ENCODE measurements at places on chromosomes 6 and 20.

DNA sequence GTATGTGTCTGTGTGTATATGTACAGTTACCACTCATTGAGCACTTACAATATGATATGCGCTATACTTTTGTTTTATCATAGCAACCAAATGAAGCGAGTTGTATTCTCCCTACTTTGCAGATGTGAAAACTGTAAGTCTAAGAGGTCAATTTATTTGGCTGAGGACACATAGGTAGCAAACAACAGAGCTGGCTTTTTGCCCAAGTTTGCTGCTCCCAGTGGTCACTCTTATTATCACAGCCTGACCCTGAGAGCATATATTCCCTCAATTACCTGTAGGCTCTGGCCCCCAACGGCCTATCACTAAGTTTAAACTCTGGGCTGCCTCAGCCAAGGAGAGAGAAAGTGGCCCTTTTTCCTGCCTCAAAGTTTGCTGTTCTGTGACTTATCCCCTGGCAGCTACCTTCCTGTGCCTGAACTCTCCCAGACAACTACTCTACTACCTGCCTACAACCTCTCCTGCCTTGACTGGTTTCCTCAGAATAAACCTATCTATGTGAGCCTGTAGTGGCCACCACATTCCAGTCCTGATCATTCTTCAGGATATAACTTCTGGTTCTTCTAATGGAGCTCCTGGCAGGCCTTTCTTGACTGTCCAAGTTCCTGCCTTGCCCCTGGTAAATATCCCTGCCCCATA lies 221.8 kb downstream of the FRK start:
- peak; percentile 32 for DNase-seq

- DNase-seq: no peak
These were observed 130.5 kb downstream of the ZFP64 start for GRCh38 chr20:52060794-52061714.

- no peak for DNase-seq
These were observed 114.2 kb downstream of the PLEKHG1 start for GRCh38 chr6:150713931-150714330.

GRCh38 chr6:33375143-33375671 lies 16.4 kb upstream of the KIFC1 start:
- DNase-seq: peak; percentile 92

GRCh38 chr6:43516367-43516696 lies 394 bp downstream of the YIPF3 start:
- DNase-seq: no peak

DNA sequence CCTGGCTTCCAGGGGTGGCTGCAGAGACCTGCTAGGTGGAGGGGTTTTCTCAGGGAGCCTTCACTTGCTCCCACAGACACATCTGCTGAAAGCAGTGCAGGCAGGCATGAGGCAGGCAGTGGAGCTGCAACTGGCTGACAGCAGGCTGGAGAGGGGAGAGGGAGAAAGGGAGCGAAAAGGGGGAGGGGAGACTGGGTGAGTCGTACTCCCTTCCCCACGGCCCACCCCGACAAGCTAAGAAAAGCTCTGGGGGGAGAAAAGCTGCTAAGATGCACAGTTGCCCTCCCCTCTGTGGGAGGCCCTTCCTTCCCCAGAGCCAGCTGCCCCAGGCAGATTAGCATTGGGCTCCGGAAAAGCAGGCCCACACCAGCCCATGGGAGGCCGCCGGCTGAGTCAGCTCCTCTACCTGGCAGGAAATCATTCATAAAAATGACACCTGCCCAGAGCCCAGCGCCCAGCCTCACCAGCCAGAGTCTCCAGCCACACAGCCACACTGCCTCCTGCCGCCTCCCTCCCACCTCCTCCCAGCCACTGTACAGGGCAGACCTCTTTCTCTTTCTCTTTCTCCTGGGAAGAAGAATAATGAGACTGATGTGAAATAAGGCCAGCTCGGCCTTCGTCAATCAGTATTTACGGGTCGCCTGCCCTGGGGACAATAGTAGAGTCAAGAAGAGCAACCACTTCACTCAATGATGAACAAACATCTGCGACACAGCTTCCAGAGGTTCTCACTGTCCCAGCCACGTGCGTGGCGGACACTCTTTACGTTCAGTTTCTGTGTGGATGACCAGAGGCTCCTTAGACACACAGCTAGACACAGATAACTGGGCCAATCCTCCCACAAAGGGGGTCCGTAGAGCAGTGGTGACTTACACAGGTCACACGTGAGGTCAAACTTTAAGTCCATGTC lies 7.7 kb upstream of the C20orf203 start:
- no peak for DNase-seq

- no peak for DNase-seq
These were observed 292.6 kb downstream of the GMDS start for GRCh38 chr6:1952740-1953360.

DNA sequence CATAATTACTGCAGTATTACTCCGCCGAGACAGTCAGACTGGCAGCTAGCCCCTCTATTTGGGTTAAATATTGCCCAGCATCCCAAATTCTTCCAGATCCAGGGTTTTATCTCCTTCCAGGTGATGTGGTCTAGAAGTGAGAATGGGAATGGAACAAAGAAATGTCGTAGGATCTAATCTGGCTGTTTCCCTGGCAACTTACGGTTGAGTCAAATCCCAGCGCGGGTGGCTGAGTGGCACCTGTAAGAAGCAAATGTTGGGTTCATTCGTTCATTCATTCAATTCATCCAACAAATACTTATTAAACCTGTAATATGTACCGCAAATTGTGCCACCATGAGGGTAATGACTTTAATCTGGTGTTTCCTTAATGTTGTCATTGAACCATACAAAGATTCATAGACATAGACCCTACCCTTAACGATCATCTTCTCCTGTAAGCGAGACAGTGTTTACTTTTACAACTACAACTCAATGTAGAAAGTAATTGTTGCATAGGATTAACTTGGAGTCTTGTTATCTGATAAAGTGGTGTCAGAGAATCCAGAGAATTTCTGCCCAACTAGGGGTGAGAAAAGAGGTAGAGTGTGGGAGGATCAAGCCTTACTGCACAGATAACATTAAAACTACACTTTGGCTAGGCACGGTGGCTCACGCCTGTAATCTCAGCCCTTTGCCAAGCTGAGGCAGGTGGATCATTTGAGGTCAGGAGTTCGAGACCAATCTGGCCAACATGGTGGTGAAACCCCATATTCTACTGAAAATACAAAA lies 91.3 kb upstream of the ADGRF1 start:
- DNase-seq: no peak

DNA sequence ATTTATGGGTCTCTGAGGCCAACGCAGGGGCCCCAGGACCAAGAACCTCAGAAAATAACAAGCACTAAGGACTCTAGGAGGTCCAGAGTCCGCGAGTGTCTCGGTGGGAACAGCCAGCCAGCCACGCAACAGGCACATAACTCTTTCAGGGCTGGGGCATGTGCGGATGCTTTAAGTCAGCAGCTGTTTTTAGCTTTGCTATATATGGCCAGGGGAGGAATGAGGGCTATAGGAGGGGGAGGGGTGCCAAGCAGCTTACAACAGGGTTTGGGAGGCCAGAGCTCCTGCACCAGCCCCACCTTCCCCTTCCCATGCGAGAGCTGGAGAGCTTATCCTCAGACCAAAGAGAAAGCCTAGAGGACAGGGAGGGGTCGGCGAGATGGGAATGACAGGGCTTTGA lies 6.2 kb downstream of the JPH2 start:
- no peak for DNase-seq
